CD4-positive, alpha-beta T cell (primary cell): ENCODE measurements at places on chromosomes 2 and 18. TPM values are rescaled to one million over a fixed set of nuclear protein-coding genes. Genes with fewer than 3 reads are reported as not detected.

VWA3B gene
- total RNA-seq: not detected

ARHGAP15 gene
- 165 TPM for total RNA-seq

- DNase-seq: no peak
Measured at GRCh38 chr2:85656468-85656867, 11.5 kb downstream of the SFTPB start.

DNA sequence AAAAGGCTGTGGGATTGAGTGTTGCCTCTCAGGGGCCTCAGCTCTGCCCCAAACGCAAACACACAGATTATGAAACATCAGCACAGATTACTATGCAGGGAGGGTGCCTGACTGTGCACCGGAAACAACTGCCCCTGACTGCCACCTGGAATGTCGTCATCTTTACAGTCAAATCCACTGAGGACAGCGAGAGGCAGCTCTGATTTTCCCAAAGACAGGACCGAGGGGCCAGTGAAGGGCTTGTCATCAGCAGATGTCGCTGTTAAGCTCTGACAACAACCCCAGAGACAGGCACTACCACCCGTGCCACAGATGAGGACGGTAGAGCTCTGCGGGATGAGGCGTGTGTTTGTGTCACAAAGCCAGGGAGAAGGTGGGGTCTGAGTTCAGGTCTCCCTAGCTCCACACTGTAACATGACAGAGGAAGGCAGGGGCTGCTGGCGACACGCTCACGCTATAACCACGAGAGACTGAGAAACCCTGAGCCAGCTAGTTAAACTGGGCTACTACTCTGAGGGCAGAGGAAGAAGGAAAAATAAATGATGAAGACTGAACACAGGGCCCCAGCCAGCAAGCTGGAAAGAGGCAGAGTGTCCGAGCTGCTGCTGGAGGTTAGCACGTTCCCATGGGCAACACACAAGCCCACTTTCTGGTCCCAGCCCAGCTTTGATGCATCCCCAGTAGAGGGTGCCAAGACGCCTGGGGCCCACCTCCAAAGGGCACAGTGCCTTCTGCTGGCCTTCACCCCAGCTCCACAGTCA lies 47.0 kb downstream of the PARD6G start:
- no peak for DNase-seq

ANKAR gene
- 8.0 TPM for total RNA-seq

DNA sequence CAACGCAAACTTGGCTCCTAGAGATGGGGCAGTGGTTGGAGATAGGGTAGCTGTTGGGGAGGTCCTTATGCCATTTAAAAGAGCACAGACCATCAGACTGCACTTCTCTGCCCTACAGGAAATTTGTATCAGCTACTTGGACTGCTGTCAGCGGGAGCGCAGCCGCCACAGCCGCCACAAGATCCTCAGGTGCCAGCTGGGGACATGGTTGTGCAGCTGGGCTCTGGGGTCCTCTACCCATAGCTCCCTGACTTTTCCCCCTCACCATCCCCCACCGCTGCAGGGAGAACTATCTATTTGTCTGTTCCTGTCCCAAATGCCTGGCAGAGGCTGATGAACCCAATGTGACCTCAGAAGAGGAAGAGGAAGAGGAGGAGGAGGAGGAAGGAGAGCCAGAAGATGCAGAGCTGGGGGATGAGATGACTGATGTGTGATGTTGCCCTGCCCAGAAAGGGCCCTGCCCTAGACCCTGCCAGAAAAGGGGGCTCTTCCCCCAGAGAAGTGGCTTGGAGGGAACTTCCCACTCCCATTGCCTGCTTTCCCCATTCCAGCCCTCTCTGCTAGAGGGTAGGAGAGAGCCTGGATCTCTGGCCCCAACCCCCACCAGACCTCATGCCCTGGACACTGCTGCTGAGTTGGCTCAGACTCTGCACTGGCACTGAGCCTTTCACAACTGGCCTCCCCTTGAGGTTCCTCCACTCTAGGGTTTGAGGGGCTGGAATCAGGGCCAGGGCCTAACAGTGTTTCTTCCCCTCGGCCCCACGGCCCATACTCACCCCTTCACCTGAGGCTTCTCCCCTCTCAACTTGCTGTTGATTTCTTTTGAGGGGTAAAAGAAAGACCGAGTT lies 7.3 kb downstream of the PRADC1 start:
- DNase-seq: no peak

GRCh38 chr18:59509481-59510442 lies 150.7 kb upstream of the LMAN1 start:
- DNase-seq: no peak

NMUR1 gene
- 0.14 TPM for total RNA-seq

DNA sequence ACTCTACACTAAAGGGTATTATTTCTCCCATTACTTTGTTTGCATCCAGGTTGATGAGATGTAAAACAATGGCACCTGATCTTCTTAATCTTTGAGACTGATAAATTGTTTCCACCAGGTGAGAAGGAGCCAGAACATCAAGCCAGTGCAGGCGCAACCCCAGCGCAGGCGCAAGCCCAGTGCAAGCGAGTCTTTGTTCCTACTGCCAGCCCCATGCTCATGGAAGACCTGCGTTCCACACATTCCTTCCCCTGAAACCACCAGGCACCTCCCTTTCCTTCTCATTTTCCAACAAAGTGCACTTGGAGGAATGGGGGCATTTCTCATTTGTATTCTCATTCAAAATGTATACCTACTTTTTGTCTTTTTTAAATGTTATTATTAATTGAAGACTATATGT lies 188.7 kb upstream of the SMAD2 start:
- DNase-seq: no peak

DNA sequence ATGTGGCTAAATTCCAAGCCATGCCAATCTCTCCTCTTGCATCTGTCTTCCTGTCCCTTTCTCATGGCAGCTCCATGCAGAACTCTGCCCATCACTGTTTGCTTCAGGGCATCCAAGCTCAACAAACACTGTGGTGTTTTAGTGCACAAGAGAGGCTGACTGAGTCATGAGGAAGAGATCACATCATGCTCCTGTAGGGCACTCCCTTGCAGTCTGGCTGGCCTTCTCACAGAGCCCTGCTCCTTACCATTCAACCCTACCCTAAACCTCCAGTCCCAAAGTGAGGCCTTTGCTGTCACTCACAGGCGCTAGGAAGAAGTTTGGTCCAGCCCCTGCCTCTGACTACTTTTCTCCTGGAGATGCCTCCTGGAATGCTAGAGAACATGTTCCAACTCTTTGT lies 194.0 kb downstream of the LRATD1 start:
- DNase-seq: no peak

NAT8 gene
- not detected for total RNA-seq

DNA sequence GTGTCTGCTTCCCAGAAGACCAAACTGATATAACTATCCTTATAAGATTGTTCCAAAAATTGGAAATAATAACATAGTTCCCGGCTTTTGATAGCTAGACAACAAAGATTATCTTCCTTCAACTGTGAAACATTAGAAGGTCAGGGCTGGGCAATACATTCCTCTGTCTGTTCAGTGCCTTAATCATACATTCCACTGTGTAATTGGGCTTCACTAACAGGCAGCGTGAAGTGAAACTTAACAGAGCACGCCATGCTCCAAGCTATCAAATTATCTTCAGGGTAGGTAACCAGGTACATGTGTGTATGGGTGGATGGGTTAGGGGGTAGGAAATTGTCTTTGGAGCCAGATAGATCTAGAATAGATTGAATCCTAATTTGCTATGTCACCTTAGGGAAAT lies 23.5 kb upstream of the ARL5A start:
- DNase-seq: no peak

DNA sequence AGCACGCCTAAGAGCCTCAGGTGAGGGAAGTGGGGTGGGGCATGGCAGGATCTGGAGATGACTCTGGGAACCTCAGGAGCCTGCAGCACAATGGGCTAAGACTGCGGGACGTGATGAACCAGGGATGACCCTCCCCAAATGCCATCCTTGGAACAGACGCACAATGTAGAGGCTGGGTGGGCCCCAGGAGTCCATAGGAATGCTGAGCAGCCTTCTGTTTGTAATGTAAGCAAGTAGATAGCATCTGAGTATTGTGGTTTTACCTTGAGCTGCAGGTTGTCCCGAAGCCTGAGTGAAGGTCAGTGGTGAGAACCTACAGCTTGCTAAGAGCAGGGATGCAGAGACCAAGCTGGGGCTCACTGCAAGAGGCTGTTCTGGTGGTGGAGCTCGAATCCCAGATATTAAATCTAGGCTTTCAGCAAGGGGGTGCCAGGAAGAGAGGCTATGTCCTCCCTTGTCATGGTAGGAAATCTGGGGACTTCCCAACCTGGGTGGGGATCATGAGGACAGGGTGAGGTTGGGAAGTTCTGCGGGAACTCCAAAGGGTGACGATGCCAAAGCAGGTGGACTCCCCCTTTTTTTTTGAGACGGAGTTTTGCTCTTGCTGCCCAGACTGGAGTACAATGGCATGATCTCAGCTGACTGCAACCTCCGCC lies 5.8 kb downstream of the SCTR start:
- no peak for DNase-seq

- no peak for DNase-seq
Measured at GRCh38 chr18:75139226-75139911, 69.6 kb downstream of the PTGR3 start.

TLX2 gene
- total RNA-seq: 0.30 TPM

GRCh38 chr2:177244244-177244771 lies 20.2 kb downstream of the NFE2L2 start:
- DNase-seq: no peak

DNA sequence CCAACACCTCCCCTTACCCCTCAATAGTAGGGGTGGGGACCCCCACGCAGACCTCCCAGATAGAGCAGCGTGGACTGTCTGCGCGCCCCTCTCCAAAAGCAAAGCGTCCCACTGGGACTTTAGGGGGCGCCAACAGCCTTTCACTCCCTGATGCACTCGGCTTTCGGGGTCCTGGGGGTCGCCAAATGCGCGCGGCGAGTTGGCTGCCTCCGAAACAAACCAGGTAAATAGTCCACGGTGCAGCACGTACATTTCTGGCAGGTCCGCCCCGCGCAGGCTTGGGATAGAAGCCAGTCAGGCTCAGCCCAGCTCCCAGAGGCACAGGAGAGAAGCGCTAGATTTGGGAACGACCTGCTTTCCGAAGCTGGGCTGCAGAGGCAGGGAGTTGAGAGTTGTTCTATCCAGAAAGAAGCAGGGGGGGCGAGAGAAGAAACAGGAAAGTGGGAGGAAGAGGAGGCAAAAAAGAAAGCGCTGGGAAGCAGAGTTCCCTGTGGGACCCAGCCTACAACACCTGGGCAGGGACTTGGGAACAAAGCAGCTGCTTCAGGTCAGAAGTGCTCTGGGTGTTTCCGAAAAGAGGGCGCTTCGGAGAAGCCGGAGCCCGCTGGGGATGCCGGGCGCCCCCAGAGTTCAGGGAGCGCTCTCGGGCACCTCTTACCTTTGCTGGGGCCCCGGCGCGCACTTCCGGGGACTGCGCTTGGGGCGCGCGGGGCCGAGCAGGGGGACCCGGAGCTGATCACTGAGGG lies 544 bp downstream of the EVA1A start:
- no peak for DNase-seq

DNA sequence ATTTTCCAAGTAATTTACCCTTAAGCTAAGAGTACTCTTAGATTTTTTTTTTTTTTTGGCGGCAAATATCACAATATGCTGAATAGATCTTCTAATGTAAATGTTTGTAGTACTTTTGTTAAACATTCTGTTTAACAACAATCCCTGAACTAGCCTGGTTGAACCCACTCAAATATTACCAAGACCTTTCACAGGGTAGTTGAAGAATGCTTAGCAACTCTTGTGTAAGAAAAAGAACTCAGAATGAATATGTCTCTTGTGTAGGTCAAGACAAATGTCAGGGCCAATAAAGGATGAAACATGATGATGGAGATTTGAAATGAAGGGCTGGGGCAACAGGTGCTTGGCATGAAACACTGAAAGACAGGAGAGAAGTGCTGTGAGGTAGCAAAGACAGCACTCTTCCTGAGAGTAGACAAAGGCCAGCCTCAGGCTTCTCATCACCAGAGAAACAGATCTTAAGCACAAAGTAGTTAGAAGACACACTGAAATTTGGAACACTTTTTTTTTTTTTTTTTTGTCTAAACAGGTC lies 597.3 kb downstream of the ERBB4 start:
- DNase-seq: no peak

CCDC121 gene
- 0.47 TPM for total RNA-seq

- DNase-seq: no peak
Measured at GRCh38 chr2:82283075-82283474, 1978.5 kb upstream of the LRRTM1 start.

DNA sequence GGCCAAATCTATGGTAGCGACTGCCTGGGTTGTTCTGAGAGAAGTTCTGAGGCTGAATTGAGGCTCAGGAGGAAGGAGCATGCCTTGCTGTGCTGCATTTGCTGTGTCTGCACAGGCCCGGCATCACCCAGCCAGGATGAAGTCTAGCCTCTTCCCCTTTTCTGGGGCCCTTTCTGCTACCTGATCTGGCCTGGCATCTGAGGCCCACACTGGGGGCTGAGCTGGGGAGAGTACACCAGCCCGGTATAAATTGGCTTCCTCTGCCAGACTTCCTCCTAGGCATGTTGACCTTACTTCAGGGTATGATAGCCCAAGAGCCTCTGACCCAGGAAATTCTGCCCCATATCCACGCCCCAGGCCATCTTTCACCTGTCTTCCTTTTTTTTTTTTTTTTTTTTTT lies 30.0 kb downstream of the MRPL35 start:
- no peak for DNase-seq

GRCh38 chr2:13128139-13128538 lies 411.4 kb downstream of the TRIB2 start:
- no peak for DNase-seq
